SK-N-SH treated with all-trans-retinoic acid at 6 μM for 48 hours (cell line): ENCODE measurements at places on chromosomes 13 and 19.

GRCh38 chr19:582497-583197 lies 7.0 kb upstream of the HCN2 start:
- ATAC-seq = no peak

DNA sequence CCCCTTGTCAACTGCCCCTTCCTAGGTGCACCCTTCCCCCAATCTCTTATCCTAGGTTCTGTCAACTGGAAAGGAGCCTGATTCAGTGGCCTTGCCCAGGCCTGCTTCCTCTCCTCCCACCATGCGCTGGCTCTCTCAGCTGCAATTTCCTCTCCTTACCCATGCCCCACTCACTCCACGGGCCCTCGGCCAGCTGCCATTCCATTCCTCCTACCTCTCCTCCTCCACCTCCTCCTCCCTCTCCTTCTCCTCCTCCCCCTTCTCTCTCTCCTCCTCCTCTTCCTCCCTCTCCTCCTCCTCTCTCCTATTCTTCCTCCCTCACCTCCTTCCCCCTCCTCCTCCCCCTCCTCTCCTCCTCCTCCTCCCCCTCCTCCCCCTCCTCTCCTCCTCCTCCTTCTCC lies 9.6 kb upstream of the TIMM44 start:
- ATAC-seq = peak; percentile 55

- no peak; the same call in 2 of the 3 replicates for ATAC-seq
These were observed 1074.3 kb upstream of the SLC10A2 start for GRCh38 chr13:104140552-104140951.

- no peak for ATAC-seq
These were observed 225.6 kb upstream of the OBI1 start for GRCh38 chr13:78884571-78884970.

GRCh38 chr13:80840316-80840976 lies 499.5 kb upstream of the SPRY2 start:
- no peak for ATAC-seq

- ATAC-seq = no peak
These were observed 102.1 kb downstream of the ATP8A2 start for GRCh38 chr13:25473864-25474263.

- ATAC-seq = peak; percentile 67
These were observed 657 bp downstream of the ZNF550 start for GRCh38 chr19:57559008-57559403.

DNA sequence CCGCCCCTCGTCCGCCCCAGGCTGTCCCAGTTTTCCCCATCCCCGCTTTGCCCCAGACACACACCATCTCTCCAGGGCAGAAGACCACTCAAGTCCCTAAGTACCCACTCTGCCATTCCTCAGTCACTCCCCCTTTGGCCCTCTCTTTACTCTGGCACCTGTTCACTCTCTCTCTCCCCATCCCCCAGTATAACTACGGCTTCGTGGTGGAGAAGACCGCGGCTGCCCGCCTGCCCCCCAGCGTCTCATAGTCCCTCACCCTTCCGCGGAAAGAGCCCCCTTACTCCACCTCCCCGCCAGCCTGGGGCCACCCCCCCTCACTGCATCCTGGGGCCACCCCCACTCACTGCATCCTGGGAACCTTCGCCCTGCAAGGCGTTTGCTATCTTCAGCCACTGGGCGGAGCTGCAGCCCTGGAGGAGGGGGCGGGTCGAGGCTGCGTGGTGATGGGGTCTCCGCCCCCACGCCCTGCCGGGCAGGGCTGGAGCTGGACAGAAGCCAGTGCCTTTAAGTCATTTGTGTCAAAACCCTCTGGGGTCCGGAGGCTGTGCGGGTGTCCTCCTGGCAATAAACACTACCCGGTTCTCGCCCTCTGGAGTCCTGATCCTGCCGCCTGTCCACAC lies 5.0 kb downstream of the MVB12A start:
- ATAC-seq = peak; percentile 66

GRCh38 chr19:9877780-9878510 lies 42.8 kb downstream of the PIN1 start:
- ATAC-seq = no peak

DNA sequence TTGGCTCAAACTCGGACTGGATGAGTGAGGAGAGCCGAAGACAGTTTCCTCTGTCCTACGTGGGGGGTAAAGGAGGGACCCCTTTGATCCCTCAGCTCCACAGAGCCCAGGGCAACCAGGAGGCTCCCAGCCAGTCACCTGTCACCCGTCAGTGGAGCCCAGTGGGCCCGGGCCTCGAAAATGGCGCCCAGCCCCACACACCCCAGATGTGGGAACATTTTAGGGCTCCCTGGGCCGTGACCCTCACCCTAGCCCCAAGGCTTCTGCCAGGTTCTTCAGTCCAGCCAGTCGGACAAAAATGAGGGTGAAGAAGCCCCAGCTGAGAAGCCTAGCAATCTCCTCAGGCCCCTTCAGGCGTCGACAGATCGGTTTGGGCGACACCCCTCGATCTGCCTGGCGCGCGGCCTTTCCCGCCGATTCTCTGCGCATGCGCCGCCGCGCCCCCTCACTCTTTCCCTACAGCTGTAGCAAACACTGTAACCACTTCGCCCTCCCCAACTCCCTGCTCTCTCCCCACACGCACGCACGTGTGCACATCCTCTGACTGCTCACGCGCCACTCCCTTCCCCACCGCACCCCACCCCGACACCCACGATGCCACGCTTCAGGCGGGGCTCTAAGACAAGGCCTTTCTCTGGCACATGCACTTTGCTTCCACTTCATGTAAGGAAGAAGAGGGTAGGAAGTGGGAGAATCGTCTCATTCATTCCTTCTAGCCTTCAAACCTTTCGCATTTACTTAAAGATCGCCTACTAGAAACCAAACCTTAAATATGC lies at the start of gene SLC6A16:
Gene SLC6A16 (minus strand): TSS at position 391 of the 776 bp plus-strand sequence. CDS start 13,844 bp downstream, outside the sequence.
- no peak for ATAC-seq

- ATAC-seq = no peak
These were observed 12.4 kb upstream of the PROZ start for GRCh38 chr13:113145911-113146598.

GRCh38 chr13:32824675-32825074 lies 191.5 kb upstream of the KL start:
- ATAC-seq = peak; percentile 95

GRCh38 chr19:58268344-58268743 lies 10.4 kb upstream of the ZNF8 start:
- no peak for ATAC-seq

DNA sequence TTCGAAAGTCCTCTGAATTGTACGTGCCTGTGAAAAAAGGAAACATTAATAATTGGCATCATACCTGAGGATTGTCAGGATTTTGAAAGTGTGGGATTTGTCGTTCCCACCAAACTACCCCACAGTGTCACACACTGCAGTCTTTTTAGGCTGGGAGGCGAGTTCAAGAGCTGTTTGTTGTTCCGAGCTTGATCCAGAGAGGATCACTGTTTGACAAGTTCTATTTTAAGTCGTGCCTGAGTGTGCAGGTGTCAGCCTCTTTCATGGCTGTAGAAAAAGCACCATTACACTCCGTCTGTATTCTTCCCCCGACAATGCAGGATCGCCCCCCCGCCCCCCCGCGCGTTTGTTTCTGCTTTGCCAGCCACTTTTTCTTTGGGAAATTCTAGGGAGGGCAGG lies 635 bp upstream of the NBEA start:
- no peak; the same call in 2 of the 3 replicates for ATAC-seq

GRCh38 chr13:23321535-23322241 lies 111.8 kb downstream of the SACS start:
- ATAC-seq = peak; percentile 95

GRCh38 chr19:11541238-11541637 lies 2.6 kb downstream of the CNN1 start:
- ATAC-seq = no peak

DNA sequence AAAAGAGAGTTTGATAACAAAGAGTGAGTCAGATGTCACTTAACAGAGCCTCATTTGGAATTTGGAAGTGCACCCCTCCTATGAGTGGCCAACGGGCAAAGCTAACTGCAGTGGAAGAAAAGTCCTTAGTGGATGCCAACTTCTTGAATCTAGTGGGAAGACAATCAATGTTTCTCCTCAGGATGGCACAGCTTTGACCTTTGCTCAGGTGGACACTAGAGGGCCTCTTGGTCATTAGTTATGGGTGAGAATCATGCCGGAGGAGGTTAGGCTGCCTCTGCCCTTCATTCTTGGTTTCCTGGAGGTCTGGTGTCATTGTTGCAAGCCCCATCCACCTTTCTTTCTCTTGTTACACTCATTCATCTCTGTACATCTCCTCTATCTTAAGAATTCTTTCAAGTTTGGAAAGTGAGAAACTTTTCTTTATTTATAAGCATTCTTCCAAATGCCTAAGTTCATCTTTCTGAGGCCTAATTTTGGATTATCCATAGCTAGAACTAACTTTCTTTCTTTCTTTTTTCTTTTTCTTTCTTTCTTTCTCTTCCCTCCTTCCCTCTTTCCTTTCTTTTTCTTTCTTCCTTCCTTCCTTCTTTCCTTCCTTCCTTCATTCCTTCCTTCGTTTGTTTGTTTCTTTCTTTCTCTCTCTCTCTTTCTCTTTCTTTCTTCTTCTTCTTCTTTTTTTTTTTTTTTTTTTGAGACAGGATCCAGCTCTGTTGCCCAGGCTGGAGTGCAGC lies 327.2 kb upstream of the TSHZ3 start:
- ATAC-seq = no peak

DNA sequence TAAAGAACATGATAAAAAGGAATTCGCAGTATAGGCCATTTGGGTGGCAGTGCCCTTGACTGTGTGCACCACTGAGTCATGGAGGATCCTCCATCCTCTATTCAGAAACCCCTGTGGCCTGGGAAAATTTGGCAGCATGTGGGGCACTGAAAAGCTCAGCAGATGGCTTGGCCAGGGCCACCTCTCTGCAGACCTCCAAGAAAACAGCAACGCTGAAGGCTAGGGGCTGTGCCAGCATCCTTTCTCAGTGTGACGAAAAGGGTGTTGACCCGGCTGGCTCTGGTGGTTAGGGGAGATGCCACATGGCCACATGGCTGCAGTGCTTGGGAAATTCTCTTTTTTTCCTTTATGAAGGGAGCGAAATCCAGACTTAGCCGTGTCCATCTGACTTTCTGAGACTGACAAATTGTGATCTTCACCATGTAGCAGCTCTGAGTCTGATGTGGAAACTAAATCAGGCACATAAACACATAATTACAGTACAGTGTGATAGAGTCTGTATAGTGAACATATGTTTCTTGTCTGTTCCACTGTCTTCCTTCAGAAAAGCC lies 178.0 kb downstream of the KCTD12 start:
- no peak for ATAC-seq

DNA sequence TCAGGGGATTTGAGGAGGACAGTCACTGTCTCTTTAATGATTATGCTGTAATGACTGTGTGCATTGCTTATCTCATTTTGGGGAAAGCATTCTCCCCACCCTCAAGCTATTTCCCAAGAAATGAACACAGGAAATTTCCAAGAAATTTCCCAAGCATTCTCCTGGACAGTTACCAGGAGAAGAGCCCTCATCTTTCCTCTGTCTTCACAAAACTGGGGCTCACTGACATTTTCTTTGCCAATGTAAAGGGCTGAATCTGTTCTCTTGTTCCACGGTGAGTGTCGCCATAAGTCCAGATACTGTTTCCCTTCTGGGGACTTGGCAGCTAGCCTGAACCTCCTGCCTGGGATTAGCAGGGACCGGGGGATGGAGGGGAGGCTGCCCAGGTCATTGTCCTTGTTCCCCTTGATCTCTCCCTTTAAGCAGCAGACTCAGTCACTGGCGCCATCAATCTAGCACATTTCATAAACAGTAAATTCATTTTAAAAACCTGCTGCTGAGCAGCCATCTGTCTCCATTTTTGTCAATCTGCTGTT lies 172.8 kb downstream of the DNAJC15 start:
- peak; percentile 46; the same call in 2 of the 3 replicates for ATAC-seq

- ATAC-seq = no peak
These were observed 34.9 kb downstream of the DNAJC15 start for GRCh38 chr13:43058318-43058674.

GRCh38 chr13:110264685-110265275 lies 42.2 kb downstream of the COL4A1 start:
- ATAC-seq = no peak
